ENCODE measurements at places on chromosomes 1 and 21.

GRCh38 chr1:220280249-220280648 is 8.0 kb upstream of the RAB3GAP2 start:
- DNase-seq = no peak

DNA sequence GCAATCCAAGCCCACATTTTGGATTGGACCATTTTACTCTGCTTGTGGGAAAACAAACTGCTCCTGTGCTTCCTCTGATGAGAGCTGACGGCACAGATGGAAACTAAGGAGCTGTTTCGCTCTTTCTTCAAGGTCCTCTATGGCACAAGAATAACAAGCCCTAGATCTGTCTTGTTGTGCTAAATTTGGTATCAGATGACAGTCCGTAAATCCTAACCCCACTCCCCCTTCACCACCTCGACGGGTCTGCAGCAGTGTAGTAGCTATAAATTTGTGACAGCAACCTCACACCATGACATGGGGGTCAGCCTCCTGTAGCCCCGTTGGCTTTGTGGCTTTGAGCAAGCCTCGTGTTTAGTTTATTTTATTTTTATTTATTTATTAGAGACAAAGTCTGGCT is 85.9 kb downstream of the ADSS2 start:
- no peak for DNase-seq

GRCh38 chr1:76477156-76477555 is 390.1 kb upstream of the ST6GALNAC5 start:
- DNase-seq = no peak

GRCh38 chr1:110225212-110225611 is 15.1 kb downstream of the KCNC4 start:
- DNase-seq = no peak

DNA sequence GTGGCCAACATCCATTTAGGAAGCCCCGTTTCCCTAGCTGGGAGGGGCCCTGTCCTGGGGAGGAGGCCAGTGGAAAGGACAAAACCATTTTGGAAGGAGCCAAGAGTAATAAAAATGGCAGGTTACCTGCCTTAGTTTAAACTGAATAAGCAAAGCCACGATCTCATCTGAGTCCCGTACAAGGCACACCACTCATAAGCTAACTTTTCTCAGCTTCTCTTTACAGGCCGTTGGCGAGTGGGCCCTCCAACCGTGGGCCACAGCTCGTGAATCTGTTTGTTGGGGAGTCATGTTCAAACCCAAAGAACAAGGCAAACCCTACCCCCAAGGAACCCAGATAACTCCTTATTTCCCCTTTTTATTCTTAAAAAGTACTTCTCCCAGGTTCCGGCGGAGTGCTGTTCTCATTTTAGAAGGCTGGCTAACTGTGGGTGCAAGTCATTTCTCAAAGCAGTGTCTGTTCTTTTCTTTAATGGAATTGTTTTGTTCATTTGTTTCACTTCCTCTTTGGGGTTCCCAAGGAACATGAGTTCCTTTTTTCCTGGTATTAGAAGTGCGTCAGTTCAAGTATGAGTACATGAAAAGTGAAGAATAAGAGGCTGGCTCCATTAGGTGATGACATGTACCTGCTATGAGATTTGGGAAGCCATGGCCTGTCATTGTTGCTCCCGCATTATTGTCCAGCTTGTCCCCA is 89.0 kb downstream of the PSMG1 start:
- DNase-seq = no peak

GRCh38 chr1:184062640-184063286 is 11.2 kb downstream of the TSEN15 start:
- no peak for DNase-seq

DNA sequence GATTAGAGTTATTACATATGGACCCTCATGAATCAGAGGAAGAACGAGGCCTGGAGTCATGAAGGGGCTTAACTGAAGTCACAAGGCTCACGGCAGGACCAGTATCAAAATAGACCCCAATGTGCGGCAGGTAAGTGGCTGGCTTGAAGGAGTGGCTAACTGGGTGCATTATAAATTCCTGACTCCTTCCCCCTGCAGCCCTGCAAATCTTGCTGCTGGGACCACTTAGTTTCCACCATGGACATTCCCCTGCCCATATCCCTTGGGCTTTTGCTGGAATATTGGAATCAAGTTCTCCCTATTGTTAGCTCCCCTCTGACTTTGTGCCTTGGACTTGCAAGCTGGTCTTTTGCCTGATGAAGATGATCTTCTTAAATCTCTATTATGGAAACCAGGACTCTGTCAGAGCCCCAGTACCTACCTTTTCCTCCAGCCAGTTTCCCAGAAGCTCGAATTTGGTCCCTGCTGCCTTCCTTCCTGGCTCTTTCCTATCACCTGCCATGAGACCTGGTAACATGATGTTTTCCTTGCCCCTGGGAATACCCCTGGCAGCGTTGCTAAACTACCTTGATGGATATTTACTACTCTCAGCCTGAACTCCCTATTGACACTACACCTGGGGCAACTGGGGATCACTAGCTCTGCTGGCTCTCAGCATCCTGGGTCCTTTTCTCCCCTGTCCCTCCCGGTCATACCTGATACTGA is 156.0 kb upstream of the JUN start:
- DNase-seq = no peak
